Hematopoietic multipotent progenitor cell treated with erythropoietin and hydrocortisone succinate and interleukin-3 and kit ligand, for 15 days (in vitro differentiated cells): ENCODE measurements at places on chromosomes 12 and 14.

GRCh38 chr12:28177461-28177860, 12.8 kb upstream of the CCDC91 start:
- DNase-seq, result no peak

DNA sequence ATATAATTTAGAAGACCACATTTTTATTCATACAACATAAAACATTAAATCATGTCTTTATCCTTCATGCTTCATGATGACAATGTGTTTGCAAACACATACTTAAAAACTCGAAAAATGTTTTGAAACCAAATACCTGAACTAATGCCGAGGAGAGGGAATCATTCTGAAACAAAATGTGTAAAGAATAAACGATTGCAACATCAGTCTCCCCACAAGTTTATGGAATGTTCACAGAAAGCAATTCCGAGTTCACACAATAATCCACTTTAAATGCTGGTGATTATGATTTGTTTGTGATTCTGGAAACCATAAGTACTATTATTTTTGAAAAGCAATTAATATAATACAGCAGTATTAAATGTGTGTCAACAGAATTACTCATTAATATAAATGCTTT, 84.5 kb upstream of the PDZRN4 start:
- no peak for DNase-seq

DNA sequence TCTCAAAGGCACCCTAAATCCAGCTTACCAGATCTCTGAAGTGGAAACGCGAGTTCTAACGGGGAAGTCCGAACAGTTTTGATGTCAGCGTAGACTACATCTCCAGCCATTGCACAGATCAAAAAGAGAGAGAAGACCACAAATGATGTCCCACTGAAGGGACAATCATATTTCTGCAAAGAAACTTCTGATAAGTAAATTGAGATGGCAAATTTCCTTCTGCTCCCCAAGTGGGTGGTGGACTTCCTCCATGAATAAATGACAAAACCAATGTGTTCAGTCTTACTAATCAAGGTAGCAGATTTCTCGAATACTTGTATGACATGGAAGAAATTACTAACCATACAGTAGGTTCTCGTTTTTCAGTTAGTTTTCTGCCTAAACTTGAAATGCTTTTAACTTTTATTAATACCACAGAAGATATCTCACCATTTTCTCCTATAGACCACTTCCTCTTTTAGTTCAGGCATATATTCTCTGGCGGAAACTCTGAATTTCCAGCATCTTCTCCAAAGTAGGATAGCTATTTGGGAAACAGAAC, at the start of gene CLECL1:
CLECL1 (minus strand) TSS at position 177 of the 541 bp plus-strand sequence.
- DNase-seq, result no peak

GRCh38 chr12:109462868-109463692, 14.0 kb downstream of the KCTD10 start:
- DNase-seq, result no peak

DNA sequence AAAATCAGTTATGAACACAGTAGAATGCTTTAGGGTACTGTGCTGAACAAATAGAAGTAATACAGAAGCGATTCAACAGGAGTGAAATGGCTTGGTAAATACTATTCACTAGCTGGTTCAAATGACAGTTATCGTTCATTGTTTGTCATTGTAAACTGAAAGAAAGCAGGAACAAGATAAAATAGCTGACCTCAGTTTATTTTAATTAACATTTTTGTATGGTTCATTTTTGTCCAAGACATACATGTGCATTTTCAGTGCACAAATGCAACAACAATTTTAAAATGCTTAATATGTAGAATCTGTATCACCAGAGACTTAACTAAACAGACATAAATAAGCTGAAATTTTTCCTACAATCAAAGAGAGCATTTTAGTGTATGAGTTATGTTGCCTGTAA, 49.9 kb downstream of the ALX1 start:
- DNase-seq, result no peak

GRCh38 chr12:109098183-109098604, 797 bp downstream of the UNG start:
- DNase-seq, result peak; percentile 60

- no peak for DNase-seq
These were observed 464.1 kb downstream of the MDGA2 start for GRCh38 chr14:47211263-47211662.

DNA sequence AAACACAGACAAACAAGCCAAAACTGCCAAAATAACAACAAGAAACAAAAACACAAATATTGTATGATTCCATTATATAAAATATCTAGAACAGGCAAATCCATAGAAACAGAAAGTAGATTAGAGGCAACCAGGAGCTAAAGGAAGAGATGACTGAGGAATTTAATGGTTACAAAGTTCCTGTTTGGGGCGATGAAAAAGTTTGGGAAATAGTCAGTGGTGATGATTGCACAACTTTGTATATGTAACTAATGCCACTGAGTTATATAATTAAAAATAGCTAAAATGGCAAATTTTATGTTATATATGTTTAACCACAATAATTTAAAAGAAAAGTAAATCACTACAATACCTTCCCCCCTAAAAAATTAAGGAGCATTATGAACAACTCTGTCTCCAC, 24.5 kb downstream of the GNPTAB start:
- DNase-seq, result no peak
